ENCODE measurements at places on chromosomes 3 and 15.

DNA sequence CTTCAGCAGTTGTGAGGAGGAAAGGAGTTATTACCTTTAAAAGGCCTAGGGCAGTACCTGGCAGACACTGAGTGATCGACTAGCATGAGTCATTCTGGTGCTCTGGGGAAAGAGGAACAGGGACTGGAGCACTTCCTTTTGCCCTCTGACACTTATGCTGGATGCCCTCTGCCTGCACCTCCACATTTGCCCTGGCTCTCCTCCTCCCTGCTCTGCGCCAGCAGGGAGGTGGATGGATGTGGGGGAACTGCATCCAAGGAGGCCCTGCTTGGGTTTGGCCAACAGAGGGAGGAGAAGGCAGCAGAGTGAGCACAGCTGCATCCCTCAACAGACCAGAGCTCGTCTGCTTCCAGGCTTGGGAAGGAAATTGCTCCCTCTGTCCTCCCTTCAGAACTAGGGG is 75.0 kb downstream of the SEMA5B start:
- DNase-seq = no peak

GRCh38 chr15:45729141-45729540 is 94.3 kb downstream of the SQOR start:
- no peak for DNase-seq

GRCh38 chr3:151923901-151924300 is 50.5 kb downstream of the SUCNR1 start:
- DNase-seq = no peak

DNA sequence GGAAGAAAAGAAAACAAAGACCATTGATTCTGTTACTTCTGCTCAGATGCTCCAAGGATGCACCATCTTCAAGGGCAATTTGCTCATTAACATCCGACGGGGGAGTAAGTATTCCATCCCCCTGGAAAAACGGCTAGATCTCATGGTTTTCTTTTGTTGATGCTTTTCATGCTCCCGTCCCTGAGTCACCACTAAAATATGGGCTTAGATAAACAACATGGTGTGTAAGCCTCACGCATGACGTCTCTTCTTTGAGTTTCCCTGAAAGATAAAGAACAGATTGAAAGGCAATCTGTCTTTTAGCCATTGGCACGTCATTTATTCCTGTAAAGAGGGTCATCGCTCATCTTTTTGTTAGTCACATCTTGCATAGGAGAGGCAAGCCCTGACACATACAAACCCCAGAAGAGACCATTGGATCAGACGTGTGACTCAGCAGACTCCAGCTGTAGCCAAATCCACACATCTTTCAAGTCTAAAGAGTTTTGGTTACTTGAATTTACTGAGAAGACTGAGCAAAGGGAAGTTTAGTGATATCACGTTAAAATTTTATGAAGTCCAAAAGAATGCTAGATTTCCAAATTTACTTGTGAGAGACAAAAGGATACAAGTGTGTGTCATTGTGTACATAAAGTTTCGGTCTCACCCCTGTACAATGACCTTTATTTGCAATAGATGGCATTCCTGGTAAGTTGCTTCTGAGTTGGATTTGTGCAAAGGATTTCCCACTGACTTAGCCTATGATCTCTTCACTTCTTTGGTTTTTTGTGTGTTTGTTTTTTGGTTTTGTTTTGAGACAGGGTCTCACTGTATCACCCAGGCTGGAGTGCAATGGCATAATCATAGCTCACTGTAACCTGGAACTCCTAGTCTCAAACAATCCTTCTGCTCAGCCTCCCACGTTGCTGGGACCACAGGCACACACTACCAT is 110.5 kb downstream of the PGPEP1L start:
- peak; percentile 98 for DNase-seq

DNA sequence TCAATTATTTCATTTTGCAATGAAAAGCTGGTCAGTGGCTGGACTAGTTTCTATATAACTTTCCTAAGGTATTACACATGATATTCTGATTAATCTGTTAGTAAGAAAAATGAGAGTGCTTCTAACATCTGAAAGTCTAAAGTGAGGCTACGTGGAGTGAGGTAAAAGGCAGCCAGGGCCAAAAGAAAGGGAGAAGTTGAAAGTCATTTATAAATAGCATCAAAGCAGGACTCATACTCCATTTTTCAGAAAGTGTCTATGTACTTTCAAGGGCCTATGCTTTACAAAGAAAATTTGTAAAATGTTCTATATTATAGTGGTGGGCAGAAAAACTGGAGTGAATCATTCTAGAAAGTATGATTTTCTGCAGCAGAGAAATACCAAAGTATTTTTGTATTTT is 80.0 kb downstream of the CSNK1G1 start:
- no peak for DNase-seq

GRCh38 chr3:170431054-170431453 is 12.4 kb downstream of the CLDN11 start:
- no peak for DNase-seq

- DNase-seq = no peak
Measured at GRCh38 chr3:155960060-155960459, 89.6 kb downstream of the GMPS start.

GRCh38 chr3:46083956-46084355 is 56.7 kb upstream of the XCR1 start:
- no peak for DNase-seq

- DNase-seq = no peak
Measured at GRCh38 chr3:98811048-98811447, 47.9 kb downstream of the ST3GAL6 start.

DNA sequence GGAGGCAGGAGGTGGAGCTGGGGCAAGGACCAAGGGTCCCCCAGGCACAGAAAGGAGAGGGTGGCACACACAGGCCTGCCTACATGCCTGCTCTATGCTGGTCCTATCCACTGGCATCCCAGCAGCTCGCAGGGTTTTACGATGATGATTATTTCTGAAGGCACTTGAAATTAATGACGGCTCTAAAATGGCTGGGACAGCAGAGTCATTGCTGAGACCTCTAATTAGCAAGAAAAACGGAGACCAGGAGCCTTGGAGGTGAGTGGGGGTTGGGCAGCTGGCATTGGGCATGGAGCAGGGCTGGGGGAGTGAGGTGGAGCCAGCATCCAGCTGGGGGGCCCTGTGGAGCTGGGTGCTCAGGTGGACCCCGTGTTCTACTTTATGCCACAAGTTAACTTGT is 3.5 kb upstream of the LINGO1 start:
- DNase-seq = no peak

DNA sequence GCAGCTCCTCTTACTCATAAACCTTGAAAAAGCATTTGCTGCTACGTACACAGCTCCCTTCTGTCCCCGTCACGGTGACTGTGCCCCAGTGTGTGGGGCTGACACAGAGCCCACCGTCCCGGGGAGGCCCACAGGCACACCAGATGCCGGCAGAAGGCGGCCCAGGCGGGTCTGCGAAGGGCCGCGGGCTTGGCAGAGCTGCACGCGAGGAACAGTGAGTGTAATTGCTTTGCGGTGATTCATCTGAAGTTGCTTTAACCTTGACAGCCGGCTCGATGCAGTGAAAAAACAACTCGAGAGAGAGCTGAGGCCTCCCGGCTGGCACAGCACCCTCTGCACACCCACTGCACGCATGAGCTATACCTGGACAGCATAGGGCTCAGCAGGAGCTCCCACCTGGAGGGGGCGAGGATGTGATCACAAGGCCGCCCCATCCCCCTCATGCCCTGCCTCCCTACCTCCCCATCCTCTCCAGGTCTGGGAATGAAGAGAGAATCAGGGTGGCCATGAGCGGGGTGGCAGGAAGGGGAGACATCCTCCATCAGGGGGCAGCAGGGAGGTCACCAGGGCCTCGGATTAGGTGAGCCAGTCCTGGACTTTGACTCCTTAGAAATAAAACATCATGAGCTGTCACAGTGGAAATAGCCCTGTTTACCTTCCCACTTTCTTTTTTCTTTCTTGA is 172.7 kb downstream of the MEGF11 start:
- peak; percentile 92 for DNase-seq

GRCh38 chr3:125075738-125076137 is 19.9 kb upstream of the HEG1 start:
- DNase-seq = no peak

- DNase-seq = no peak
Measured at GRCh38 chr15:64562003-64562640, 101.7 kb downstream of the ZNF609 start.

- no peak for DNase-seq
Measured at GRCh38 chr3:14262867-14263266, 84.2 kb downstream of the LSM3 start.

- peak; percentile 20 for DNase-seq
Measured at GRCh38 chr3:27194861-27195483, 174.2 kb downstream of the NEK10 start.

- DNase-seq = no peak
Measured at GRCh38 chr15:60419753-60420152, 22.0 kb upstream of the ANXA2 start.

GRCh38 chr15:91854639-91854990 is 1.1 kb downstream of the SLCO3A1 start:
- no peak for DNase-seq

DNA sequence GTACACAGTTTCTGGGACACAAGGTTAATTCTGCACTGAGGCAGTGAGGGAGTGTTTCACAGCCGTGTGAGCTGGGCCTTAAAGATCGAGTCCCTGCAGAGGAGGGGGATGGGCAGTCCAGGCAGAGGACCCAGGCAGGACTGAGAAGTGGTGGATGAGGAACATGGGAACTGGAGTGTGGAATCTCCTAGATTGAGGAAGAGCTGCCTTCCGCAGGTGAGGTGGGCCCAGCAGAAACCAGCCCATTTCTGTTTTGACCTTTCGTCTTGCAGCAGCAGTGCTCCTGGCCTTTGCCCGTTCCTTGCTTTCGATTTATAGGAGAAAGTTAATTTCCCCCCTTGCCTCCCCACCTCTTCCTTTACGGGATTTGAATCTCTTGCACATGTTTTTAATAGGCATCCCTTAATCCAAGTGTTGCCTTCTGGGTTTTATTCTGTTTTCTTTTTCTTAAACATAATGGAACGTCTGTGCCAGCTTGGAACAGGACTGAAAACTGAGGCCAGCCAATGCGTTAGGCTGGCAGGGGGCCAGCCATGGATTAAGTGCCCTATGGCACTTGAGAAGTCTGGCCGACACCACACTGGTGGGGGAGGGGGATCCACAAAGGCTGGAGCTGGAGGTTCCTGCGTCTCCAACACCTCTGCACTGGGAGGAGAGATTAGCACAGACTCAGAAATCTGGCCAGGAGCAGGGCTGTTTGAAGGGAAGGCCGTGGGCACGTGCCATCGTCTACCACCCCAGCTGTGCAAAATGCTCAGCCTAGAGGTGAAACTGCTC is 78.1 kb downstream of the AAGAB start:
- peak; percentile 71 for DNase-seq

DNA sequence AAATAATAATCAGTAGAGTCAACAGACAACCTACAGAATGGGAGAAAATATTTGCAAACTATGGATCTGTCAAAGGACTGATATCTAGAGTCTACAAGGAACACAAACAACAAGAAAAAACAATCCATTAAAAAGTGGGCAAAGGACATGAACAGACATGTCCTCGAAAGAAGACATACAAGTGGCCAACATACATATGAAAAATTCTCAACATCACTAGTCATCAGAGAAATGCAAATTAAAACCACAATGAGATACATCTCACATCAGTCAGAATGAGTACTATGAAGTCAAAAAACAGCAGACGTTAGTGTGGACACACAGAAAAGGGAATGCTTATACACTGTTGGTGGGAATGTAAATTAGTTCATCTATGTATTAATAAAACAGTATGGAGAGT is 33.7 kb downstream of the SLC2A2 start:
- DNase-seq = peak; percentile 42

DNA sequence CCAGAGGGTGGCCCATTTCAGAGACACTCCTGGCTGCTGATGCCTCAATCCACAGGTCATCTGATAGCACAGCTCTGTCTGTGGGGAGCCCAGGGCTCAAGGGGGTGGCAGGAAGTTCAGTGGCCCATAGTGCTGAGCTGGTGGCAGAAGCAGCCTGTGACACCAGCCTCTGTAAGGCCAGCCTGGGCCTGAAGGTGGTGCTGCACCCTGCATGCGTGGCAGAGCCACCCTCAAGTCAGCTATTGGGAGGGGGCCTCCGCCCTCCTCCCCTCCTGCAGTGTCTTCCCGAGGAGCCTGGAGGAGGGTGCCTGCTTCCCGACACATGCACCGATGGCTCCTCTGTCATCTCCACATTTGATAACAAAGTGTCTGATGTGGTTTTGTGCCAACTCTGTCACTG is 3.0 kb downstream of the PLA1A start:
- DNase-seq = no peak

GRCh38 chr15:40102897-40103858 is 5.5 kb downstream of the BMF start:
- DNase-seq = peak; percentile 86

- no peak for DNase-seq
Measured at GRCh38 chr15:51310064-51310463, 28.3 kb downstream of the CYP19A1 start.

GRCh38 chr15:49380912-49381311 is 42.1 kb upstream of the FGF7 start:
- DNase-seq = no peak

- no peak for DNase-seq
Measured at GRCh38 chr3:140896997-140897396, 44.6 kb upstream of the SLC25A36 start.

- no peak for DNase-seq
Measured at GRCh38 chr3:128730471-128730870, 4.5 kb downstream of the RAB7A start.

- DNase-seq = no peak
Measured at GRCh38 chr3:64623125-64623524, 64.7 kb downstream of the ADAMTS9 start.
